Activated CD4-positive, alpha-beta T cell treated with anti-CD3 and anti-CD28 coated beads, Interleukin-2, amount 10 ng/mL, durations not matched to agents 24 days and 14 days (primary cell): ENCODE measurements at places on chromosomes 6 and 20.

GRCh38 chr20:13249118-13249797, 28.2 kb downstream of the ISM1 start:
- DNase-seq, result no peak

DNA sequence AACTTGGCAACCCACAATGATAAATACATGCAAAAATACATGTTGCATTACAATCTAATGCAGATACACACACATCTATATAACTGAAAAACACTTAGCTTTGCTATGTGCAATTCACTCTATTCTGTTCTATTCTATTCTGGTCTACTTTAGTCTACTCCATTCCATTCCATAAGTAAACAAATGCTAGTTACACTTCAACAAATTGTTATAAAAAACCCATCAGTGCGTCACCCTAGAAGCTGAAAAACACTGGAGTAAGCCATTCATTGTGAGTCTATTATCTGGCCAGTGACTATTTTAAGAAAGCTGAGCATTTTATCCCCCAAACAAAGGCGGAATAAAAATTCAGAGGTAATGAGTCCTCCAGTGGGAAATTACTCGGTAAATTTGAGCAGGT, 315.7 kb upstream of the EPHA7 start:
- DNase-seq, result no peak

DNA sequence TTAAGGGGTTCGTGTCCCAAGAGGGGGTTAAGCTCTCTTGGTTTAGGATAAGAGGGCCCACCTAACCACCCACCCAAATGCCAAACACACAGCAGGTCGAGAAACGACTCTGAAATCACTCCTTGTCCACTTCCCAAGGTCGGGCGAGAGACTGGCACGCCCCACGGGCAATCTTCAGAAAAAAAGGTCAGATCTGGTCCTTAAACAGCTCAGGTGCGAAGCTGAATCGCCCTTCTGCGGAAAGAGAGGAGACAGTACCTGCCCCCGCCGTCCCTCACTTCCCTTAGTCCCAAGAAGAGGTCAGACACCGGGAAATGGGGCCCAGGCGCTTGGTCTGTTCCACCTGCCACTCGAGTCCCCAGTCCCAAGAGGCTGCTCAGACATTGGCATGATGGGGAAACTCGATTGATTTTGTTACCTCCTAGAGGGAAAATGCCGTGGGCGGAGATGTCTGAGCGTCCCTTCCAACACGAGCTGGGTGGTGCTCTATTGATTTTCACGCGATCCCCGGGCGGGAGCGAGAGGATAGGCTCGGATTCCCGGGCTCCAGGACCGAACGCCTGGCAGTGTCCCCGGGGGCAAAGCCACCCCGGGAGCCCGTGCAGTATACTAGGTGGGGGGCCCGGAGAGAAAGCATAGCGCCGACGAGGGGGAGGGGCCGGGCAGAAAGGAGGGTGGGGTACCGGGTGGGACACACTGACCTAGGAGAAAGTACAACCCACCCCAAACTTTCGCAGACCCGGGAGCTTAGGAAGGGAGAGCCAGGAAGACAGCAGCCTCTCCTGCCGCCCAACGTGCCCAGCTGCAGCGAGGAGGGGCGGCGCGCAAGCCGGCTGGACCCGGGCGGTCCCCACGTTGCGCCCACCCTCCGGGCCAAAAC, 1.1 kb upstream of the SAMD5 start:
- DNase-seq, result no peak

- no peak for DNase-seq
Observed at GRCh38 chr6:18444111-18444510, 57.0 kb downstream of the RNF144B start.

DNA sequence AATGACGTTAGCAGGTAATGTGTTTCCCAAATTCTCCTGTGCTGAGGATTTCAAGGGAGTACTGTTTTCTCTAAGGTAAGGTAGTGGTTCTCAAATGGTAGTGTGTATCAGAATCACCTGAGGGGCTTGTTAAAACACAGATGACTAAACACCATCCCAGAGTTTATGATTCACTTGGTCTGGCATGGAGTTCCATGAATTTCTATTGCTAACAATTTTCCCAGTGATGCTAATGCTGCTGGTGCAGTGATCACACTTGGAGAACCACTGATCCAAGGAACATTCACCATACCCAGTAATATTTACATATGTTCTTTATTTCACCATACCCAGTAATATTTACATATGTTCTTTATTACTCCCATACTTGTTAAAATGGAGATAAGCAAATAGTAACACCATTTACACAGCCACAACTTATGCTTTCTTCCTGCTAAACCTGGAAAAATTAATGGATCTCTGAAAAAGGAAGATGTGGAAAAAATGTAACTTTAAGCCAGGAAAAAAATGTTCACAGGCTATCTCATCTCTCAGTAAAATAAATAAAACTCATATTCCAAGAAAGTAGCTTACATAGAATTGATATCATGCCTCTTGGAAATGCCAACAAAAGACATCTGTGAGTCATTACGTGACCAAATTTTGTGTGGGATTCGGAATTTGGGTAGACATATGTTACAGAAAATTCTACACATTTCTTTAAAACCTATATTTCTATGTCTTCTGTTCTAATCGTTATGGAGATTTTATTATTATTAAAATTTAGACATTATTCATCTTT, 129.5 kb downstream of the MMUT start:
- DNase-seq, result no peak

- DNase-seq, result no peak
Observed at GRCh38 chr6:30806581-30807183, 62.3 kb upstream of the IER3 start.

DNA sequence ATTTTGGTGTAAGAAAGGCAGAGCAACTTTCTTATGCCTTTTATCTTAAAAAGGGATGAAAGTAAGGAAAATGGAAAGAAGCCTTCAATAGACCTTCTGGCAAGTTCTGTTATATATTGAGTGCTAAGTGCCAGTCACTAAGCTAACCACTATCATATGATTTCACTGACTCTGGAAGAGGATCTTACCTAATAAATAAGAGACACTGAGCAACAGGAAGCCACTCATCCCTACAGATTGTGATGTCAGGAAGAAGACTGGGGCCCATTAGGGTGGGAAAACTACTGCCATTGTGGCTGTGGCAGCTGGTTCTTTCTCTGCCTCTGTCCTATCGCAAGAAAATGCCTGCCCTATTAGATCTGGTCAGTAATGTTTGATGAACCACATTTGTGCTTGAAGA, 89.6 kb downstream of the AIG1 start:
- no peak for DNase-seq

DNA sequence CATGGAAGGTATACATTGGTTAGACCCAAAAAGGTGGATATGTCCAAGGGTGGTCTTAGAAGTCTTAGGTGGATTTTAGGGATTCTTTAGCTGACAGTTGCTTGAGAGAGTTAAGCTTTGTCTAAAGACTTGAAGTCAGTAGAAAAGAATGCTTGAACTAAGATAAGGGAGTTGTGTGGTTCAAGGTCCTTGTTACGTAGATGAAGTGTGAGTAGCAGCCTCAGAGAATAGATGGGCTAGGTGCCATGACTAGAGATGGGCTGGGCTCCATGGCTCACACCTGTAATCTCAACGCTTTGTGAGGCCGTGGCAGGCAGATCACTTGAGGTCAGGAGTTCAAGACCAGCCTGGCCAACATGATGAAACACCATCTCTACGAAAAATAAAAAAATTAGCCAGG, 1.7 kb downstream of the SHLD1 start:
- no peak for DNase-seq

GRCh38 chr6:39587080-39587479, 138.1 kb downstream of the KIF6 start:
- DNase-seq, result no peak

DNA sequence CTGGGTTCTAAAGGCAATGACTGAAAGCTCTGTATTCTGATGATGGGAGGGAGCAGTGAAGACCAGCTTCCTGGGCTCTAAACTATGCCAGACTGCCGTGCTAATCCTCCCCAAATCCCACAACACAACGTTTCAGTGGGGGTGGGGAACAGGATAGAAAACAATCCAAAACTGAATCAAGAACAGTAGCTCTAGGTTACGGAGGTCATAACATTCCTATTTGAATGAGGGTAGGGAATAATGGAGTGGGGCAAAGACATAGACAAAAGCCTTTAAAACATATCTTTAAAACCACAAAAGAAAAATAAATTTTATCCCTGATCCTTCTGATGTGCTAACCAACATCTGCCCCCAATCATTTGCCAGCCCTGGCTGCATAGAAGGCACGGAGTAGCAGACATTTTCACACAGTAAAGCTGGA, 7.8 kb downstream of the USP49 start:
- DNase-seq, result no peak
